Urinary bladder (tissue), 4 donors: ENCODE measurements at places on chromosomes 13 and 19. TPM values are rescaled to one million over a fixed set of nuclear protein-coding genes. Genes with fewer than 3 reads are reported as not detected.

Gene PALM3
- 0.90 TPM for total RNA-seq

Gene KCNRG
- 3.5 TPM for total RNA-seq

Gene ERFL
- total RNA-seq = not detected

Gene MYBPC2
- 0.69 TPM for total RNA-seq

Gene CYP4F2
- total RNA-seq = not detected

Gene ZNF132
- total RNA-seq = 11.9 TPM

Gene CNOT3
- 11.6 TPM for total RNA-seq

Gene AKT1S1
- total RNA-seq = 4.7 TPM

Gene ZNF726
- 15.0 TPM for total RNA-seq

Gene EDDM13
- total RNA-seq = not detected

Gene GJB2
- 2.5 TPM for total RNA-seq

Gene OR7C1
- total RNA-seq = not detected

Gene C19orf85
- not detected for total RNA-seq

Gene RGCC
- total RNA-seq = 21.1 TPM

Gene SERPINE3
- total RNA-seq = 0.16 TPM

Gene NLRP9
- not detected for total RNA-seq

Gene TTYH1
- 3.6 TPM for total RNA-seq
